NCI-H774 (cell line): ENCODE measurements at places on chromosomes 1 and 21.

DNA sequence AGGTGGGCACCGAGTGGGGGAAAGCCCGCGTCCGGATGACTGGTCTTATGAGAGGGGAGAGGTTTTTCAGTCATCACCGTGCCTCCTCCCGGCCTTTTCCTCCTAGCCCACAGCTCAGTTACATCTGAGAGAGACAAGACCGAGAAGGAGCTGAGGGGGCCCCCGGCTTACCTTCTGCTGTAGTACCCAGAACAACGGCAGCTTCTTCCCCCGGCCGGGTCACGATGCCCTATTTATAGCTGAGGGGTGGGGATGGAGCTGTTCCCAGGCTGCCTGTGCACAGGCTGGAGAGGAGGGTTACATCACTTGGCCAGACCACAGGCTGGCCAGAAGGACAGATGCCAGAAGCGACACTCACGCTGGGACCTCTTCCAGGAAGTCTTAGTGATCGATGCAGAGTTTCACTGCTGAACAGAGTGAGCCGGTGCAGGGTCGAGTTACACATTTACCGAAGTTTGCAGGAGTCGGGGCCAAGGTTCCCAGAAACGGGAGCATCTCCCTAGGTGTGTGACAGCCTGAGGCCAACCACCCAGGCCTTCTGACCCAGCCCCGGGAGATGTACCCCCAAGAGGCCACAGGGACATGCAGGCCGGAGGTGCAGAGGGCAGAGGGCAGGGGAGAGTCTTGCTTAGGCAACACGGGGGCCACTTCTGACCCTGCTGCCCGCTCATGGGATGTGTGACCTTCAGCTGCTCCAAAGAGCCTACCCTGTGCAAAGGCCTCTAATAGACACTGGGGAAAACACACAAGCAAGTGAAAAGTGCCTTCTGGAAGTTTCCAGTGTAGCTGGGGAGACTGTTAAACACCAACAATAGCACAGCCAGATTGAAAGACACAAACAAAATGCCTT, at the start of gene AGT:
AGT (minus strand) TSS at position 208 of the 850 bp plus-strand sequence. CDS start 3,299 bp downstream, outside the sequence.
- no peak for DNase-seq

DNA sequence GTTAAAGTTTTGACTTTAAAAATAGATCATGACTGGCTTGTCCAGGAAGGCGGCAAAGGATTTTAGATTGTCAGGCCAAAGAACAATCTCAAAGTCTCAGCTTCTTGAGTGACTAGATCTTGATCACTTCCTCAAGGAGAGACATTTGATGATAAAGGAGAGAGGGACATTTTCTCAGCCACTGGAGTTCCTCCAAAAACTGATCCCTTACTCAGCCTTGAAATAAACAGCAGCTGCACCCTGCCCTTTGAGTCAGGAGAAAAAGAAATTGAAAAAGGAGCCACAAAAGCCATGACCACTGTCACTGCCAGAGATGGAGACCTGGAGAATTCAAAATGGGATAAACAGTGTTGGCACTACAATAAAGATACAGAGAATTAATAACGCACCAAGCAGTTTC, 288.4 kb upstream of the PRMT6 start:
- DNase-seq = no peak

GRCh38 chr1:3515774-3516480, 61.5 kb downstream of the ARHGEF16 start:
- DNase-seq = no peak

DNA sequence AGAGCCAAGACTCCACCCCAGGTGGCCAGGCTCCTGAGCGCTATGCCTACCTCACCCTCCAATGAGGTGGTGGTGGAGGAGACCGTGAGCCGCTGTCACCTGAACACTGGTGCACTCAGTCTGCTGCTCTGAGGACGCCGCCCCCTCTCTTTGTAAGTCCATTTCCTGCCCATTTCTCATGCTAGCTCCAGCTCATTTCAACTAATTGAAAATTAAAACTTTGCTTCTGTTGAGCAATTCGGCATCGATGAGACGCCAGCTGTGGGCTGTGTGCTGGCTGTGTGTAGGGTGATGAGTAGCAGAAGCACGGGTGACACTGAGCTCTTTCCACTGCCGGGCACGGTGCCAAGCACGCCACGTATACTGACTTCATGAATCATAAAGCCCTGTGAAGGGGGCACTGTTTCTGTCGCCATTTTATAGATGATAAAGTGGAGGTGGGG, 11.2 kb downstream of the TNFRSF1B start:
- DNase-seq = no peak

GRCh38 chr1:76082062-76082461, 7.5 kb downstream of the ST6GALNAC3 start:
- no peak for DNase-seq
